ENCODE measurements at places on chromosomes 2 and 18. TPM values are rescaled to one million over a fixed set of nuclear protein-coding genes. Genes with fewer than 3 reads are reported as not detected.

DNA sequence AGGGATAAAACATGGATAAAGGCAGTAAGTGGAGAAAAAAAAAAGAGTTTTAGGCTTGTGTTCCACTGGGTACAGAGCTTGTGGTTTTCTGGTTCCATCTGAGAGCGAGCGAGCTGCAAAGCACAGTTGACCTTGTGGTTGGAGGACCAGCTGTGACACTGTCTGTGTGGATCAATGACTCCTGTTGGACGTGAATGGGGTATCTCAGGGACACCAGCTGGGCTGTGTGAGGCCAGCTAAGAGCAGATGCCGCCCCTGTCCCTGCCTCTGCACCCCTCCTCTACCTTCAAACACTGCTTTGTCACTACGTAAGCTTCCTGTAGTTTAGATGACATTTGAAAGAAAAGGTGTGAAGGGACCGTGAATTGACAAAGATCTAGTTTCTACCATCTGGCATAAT lies 67.8 kb downstream of the QPCT start:
- no peaks in the 10 kb centered on the region for H3K36me3 ChIP-seq
- no peak overlapping the region for H3K27ac ChIP-seq
- no peaks in the 10 kb centered on the region for H3K4me1 ChIP-seq
- DNase-seq, result no peak

GRCh38 chr2:6159606-6160005 lies 467.4 kb downstream of the SOX11 start:
- no peak overlapping the region for H3K4me3 ChIP-seq
- H3K36me3 ChIP-seq, result no peaks in the 10 kb centered on the region
- H3K27me3 ChIP-seq, result no peaks in the 10 kb centered on the region
- H3K27ac ChIP-seq, result no peak overlapping the region

PARD3B gene
- 25.9 TPM for total RNA-seq

CCDC148 gene
- total RNA-seq, result 4.6 TPM

DNA sequence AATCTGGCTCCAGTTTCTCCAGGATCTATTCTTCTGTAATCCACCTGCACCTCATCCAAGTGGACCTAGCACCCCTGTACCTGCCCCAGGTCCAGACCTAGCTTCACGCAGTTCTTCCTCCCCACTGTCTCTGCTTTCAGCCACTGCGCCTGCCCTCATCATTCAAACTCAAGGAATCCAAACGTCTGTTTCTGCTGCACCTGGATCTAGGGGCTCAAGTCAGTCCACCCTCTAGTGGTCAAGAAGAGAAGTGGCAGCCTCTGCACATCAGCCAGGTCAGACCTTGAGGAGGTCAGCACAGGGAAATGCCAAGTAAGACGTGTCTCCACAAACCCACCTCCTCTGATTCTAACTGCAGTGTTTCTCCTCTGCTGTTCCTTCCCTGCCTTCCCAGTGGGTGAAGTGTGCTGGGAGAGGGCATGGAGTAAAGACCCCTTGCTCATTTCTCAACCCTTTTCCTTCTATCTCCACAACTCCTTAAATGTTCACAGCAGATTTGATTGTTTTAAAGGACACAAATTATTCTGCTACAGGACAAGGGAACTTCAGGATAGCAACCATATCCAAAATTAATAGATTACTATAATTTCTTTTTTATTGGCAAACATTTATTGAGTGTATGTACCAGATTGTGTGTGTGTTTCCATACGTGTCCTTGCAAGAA lies 8.6 kb upstream of the RNF152 start:
- no peaks in the 10 kb centered on the region for H3K27me3 ChIP-seq
- no peaks in the 10 kb centered on the region for H3K4me1 ChIP-seq

NXPH2 gene
- not detected for total RNA-seq

- no peaks in the 10 kb centered on the region for H3K4me1 ChIP-seq
- H3K27me3 ChIP-seq, result no peaks in the 10 kb centered on the region
- H3K4me3 ChIP-seq, result no peak overlapping the region
Measured at GRCh38 chr18:27996801-27997272, 180.1 kb downstream of the CDH2 start.

GPAT2 gene
- total RNA-seq, result 8.8 TPM

DNA sequence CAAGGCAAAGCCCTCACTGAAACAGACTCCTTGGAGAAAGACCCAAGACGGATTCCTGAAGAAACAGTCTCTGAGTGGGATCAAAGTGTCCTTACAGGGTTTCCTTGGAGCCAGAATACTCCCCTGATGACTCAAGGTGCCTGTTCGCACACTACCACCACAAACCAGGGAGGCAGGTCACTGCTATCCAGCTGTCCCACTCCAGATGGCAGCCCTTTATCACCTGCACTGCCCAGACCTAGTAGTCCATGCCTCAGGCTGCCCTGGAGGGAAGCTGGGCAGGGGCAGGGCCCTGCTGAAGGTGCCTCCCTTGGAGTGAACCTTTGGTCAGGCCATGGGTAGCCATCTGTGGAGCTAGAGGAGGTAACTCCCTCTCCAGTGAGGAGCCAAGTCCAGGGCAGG lies 34.1 kb downstream of the TRABD2A start:
- no peaks in the 10 kb centered on the region for H3K36me3 ChIP-seq
- peak overlapping the region; percentile 57 for H3K27ac ChIP-seq
- no peaks in the 10 kb centered on the region for H3K27me3 ChIP-seq

TYMS gene
- total RNA-seq, result 2.1 TPM

- H3K36me3 ChIP-seq, result no peaks in the 10 kb centered on the region
- DNase-seq, result no peak
- no peak overlapping the region for H3K4me3 ChIP-seq
- no peak overlapping the region for H3K27ac ChIP-seq
- H3K27me3 ChIP-seq, result no peaks in the 10 kb centered on the region
- H3K4me1 ChIP-seq, result no peaks in the 10 kb centered on the region
Measured at GRCh38 chr2:127584047-127584446, 48.6 kb downstream of the MYO7B start.

GRCh38 chr2:169087757-169088379 lies 18.5 kb downstream of the DHRS9 start:
- DNase-seq, result no peak
- H3K27ac ChIP-seq, result peak overlapping the region; percentile 12
- no peaks in the 10 kb centered on the region for H3K27me3 ChIP-seq

MSGN1 gene
- total RNA-seq, result not detected

GRCh38 chr2:73290049-73290839 lies 3.1 kb downstream of the EGR4 start:
- H3K4me1 ChIP-seq, result peaks cover 11% of the 10 kb centered on the region
- H3K36me3 ChIP-seq, result no peaks in the 10 kb centered on the region
- peaks cover 12% of the 10 kb centered on the region for H3K27me3 ChIP-seq
- DNase-seq, result no peak
- no peak overlapping the region for H3K4me3 ChIP-seq

TRPM8 gene
- not detected for total RNA-seq

GRCh38 chr18:74508821-74509225 lies 12.7 kb downstream of the CNDP2 start:
- H3K27ac ChIP-seq, result no peak overlapping the region
- peaks cover 7% of the 10 kb centered on the region for H3K36me3 ChIP-seq
- H3K27me3 ChIP-seq, result no peaks in the 10 kb centered on the region
- H3K4me3 ChIP-seq, result no peak overlapping the region
- no peak for DNase-seq
- no peaks in the 10 kb centered on the region for H3K4me1 ChIP-seq

UGT1A3 gene
- total RNA-seq, result not detected

GRCh38 chr2:3581367-3582262 lies 6.6 kb downstream of the RPS7 start:
- H3K27me3 ChIP-seq, result no peaks in the 10 kb centered on the region
- peaks cover 17% of the 10 kb centered on the region for H3K4me1 ChIP-seq
- H3K4me3 ChIP-seq, result no peak overlapping the region
- H3K36me3 ChIP-seq, result peaks cover 8% of the 10 kb centered on the region
- DNase-seq, result no peak
- H3K27ac ChIP-seq, result no peak overlapping the region

SLC9A4 gene
- not detected for total RNA-seq

RNF152 gene
- total RNA-seq, result 8.6 TPM

OTOS gene
- total RNA-seq, result not detected

All from breast epithelium (tissue), 4 donors.